ENCODE measurements at places on chromosomes 16 and 17.
A peak's percentile ranks its signal among the peaks of the same experiment; 100 is the strongest.

DNA sequence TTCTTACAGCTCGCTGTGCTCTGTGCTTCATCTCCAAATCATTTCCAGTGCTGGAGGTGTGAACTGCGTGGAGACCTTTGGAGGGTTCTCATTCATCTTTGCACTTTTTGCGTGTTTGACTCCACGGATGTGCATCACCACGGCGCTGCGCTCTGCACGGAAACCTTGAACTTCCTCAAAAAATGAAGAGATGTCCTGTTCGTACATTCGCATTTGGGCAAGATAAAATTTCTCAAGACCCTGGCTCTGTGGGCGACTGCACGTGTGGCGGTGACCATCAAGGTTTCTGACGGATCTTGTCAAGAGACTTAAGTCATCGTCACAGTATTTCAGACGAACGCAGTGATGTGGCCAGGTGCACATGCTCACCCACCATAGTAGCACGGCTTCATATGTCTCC is 10.3 kb upstream of the PVALEF start:
- no peak for DNase-seq

- DNase-seq = no peak
Observed at GRCh38 chr17:16534236-16534635, 34.8 kb downstream of the ZNF287 start.

- no peak for DNase-seq
Observed at GRCh38 chr17:34151102-34151501, 104.0 kb upstream of the CCL2 start.

DNA sequence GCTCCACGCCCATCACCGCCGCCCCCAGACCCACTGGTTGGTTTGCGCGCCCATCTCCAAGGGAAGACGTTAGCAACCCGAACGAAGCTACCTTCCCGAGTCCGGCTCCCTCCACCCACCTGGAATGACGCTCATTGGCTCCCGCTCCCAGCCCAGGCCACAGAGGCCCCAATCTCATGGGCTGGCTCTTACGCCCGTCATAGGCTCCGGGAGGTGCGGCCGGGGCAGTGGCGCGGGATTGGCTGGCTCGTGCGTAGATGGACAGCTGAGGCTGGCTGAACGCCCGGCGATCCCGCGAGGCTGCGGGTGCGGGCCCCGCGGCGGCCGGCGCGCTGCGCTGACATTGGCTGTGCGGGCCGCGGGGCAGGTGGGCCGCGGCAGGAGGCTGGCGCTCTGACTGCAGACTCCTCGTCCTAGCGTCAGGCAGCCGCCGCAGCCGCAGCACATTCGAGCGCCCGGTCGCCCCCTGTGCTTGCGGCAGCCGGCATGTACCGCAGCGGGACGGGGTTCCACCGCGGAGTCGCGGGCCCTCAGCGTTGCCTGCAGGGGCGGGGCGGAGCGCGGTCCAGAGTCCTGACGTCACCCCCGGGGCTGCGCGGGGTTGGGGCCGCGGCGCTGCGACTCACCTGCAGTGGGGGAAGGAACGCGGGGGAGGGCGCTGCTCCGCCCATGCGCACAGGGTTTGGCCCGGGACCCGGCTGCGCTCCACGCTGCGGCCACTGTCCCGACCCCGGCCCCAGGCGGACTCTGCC is 453 bp upstream of the MYH10 start:
- peak; percentile 89 for DNase-seq

DNA sequence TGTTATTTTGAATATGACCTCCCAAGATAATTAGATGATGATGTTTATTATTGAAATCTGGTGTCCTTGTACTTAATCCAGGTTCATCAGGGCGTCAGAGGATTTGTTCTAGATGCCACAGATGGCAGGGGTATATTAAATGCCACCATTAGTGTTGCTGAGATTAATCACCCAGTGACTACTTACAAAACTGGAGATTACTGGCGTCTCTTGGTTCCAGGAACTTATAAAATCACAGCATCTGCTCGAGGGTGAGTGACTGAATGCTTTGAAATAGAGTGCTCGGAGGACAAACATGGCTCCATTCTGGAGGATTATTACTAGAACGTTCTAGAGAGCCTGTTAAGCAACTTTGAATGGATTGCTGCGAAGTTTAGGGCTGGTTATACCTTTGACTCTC is 33.5 kb upstream of the GOSR1 start:
- DNase-seq = no peak

- DNase-seq = no peak
Observed at GRCh38 chr17:61413661-61414126, 14.1 kb downstream of the TBX2 start.

DNA sequence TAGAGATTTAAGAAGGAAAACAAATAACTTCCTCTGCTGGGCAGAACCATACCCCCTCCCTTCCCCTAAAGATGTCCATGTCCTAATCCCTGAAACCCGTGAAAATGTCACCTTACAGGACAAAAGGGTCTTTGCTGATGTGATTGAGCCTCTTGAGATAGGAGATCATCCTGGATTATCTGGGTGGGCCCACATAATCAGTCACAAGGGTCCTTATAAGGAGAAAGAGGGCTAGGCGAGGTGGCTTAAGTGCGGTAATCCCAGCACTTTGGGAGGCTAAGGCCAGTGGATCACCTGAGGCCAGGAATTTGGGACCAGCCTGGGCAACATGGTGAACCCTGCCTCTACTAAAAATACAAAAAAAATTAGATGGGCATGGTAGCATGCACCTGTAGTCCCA is 12.0 kb upstream of the SLC39A11 start:
- no peak for DNase-seq

- DNase-seq = no peak
Observed at GRCh38 chr16:56277075-56277474, 85.8 kb downstream of the GNAO1 start.

DNA sequence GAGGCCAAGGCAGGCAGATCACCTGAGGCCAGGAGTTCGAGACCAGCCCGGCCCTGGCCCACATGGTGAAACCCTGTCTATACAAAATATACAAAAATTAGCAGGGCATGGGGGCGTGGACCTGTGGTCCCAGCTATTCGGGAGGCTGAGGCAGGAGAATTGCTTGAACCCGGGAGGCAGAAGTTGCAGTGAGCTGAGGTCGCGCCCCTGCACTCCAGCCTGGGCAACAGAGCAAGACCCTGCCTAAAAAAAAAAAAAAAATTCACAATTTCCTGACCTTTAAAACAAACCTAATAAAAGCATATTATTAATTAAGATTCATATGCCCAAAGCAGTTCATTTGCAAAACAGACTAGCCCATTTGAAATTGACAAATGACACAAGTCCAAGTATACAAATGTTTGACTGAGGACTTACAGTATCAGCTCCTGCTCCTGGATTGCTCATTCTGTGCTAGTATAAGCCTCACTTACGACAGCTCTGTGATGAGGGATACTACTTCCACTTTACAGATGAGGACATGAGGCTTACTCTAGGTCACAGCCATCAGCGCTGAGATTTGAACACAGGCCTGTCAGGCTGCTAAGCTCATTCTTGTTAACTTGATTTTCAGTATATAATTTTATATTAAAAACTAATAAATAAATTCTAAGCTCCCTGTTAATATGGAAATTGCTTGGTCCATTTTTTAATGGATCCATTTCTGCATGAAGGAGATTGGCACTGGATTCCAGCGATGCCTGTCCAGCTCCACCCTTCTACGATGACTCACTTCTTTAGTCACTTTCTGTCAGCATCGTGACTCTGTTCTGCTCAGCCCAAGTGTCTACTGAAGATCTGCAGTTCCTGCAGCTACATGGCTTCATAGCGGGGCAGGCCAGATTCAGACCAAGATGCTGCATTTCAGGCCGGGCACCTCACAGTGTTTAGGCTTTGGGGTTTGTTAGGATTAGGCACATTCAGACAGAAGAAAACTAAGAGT is 88.2 kb downstream of the WDR59 start:
- DNase-seq = no peak

DNA sequence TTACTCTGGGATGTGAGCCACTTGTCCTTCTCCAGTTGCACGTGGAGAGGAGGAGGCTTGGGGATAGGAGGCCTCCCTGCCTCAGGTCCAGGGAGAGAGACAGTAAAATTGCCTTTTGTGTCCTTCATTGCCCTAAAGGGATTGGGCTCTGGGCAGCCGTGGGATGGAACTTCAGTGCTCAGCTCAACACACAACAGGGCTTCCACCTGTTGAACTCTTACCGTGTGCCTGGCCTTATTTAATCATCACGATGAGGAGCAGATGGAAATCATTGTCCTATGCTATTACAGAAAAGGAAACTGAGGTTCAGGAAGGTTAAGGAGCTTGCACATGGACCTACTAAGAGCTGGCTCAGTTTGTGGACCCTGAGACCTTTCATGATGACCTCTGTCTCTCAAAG is 92.4 kb upstream of the CDC42EP4 start:
- DNase-seq = no peak

DNA sequence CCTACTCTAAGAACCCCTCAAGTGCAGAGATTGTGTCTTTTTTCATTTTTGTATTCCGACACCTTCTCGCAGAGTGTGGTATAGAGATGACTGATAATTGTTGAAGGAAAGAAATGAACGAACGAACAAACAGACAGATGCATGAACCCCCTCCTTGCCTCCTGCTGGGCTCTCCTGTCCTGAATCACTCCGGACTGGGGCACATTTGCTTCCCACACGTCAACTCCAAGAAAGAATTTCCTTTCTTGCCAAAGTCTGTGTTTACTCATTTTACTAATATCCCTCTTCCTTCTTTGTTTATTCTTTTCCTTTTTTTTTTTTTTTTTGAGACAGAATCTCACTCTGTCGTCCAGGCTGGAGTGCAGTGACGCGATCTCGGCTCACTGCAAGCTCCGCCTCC is 37.5 kb upstream of the BHLHA9 start:
- no peak for DNase-seq

DNA sequence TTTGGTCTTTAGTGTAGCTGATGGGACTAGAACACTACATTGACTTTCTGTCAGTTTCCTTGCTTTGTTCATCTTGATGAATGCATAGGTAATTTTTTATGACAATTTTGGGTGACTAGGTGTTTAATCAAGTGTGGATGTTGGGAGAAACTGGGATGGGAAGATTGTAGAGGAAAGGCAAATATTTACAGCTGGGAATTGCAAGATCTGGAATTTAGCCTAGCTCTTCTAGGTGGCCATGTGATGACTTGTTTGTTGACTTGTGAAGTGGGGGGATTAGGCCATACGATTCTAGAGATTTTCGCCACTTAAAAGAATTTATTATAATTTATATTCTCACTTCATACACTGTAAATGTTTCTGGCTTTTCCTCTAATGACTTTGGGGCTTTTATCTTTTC is 480.3 kb upstream of the GOT2 start:
- no peak for DNase-seq

DNA sequence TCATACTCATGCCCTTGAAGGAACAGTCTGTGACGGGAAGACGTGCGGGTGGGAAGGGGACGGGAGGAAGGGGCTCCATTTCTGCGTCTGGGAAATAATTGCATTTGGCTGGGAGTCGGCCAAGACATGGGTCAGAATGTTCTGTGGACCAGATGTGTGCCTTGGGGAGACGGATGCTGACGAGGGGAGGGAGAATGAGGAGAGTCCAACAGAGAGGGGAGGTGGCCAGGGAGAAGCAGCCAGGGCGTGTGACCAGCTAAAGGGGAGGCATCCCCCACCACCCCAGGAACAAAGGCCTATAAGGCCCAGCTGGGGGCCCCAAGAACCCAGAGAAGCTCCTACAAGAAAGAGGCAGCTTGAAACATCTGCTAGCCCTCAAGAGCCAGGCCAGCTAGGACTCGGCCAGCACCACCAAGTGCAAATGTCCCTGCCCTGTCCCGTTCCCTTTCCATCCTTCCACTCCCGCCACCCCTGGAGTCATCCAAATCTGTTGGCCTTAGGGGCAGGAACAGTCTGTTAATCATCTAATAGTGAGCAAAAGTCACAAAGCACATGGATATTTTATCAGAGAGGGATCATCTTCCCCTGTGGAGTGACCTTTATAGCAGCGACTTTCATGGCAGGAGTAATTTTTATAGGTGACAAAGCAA is 42.5 kb upstream of the BCO1 start:
- DNase-seq = no peak

DNA sequence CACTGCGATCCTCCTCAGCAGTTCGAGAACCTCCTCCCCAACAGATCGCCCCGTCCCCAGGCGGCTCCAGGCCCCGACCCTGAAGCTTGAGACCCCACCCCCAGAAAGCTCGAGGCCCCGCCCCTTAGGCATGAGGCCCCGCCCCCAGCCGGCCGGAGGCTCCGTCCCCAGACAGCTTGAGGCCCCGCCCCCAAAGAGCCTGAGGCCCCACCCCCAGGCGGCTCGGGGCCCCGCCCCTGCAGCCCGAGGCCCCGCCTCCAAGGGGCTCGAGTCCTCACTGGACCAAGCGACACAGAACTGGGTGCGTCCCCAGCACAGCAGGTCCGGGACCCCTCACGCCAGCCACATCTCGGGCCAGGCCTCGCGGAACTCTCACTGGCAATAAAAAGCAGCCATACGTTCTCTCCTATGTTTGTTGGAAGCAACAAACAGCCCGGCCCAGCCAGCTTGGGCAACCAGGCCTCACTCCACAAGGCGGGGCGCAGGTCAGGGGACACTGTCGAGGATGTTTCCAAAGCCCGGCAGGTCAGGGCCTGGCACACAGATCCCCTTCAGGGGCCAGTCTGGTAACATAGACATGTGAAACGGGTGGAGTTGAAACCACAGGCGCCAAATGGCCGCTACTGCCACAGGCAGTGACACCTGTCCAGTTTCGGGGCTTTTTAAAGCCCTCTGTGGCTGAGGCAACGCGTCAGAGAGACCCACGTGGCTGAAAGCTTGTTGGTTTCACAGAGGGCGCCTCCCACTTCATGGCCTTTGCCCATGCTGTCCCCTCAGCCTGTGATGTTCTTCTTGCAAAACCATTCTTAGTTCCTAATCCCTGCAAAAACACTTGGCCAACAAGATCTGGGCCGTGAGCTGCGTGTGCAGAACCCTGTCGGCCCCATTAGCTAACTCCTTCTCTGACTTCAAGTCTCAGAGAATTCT is 224.2 kb downstream of the PARN start:
- no peak for DNase-seq

GRCh38 chr16:50335196-50335958 is 33.4 kb downstream of the BRD7 start:
- DNase-seq = no peak

- DNase-seq = no peak
Observed at GRCh38 chr17:50079334-50080095, 15.6 kb upstream of the PDK2 start.

- DNase-seq = no peak
Observed at GRCh38 chr17:73546114-73546513, 98.1 kb downstream of the SDK2 start.

- peak; percentile 54 for DNase-seq
Observed at GRCh38 chr16:66878067-66878466, 2.2 kb upstream of the PDP2 start.

DNA sequence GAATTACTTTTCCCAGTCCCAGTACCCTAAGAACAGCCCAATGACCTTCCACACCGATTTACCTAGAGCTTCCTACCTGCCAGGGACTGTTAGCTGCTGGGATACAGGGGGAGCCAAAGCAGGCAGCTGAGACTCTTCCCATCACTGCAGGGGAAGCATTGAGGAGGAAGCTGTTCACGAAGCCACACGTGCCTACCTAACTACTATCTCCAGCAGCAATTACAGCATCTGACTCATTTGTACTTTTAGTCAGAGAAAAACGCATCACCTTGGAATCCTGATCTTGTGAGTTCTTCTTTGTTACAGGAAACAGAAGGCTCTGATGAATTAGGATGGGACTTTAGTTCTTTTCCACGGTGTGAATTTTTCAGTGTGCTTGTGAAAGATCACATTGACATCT is 113.7 kb upstream of the DHX40 start:
- DNase-seq = no peak
